ENCODE measurements at places on chromosomes 3 and 15. TPM values are rescaled to one million over a fixed set of nuclear protein-coding genes. Genes with fewer than 3 reads are reported as not detected.

Gene CCDC54
- total RNA-seq = not detected

Gene SHISA5
- 109 TPM for total RNA-seq

Gene TM6SF1
- total RNA-seq = not detected

Gene GRM2
- 4.1 TPM for total RNA-seq

Gene ZNF80
- total RNA-seq = 0.17 TPM

Gene SNX22
- total RNA-seq = 0.14 TPM

Gene LSG1
- total RNA-seq = 44.6 TPM

Gene COL6A5
- total RNA-seq = not detected

Gene ALDH1A3
- not detected for total RNA-seq

Gene CHDH
- 0.31 TPM for total RNA-seq

Gene ZWILCH
- total RNA-seq = 6.8 TPM

GRCh38 chr15:42491539-42492225 is 741 bp upstream of the ZNF106 start:
- no peak for DNase-seq

DNA sequence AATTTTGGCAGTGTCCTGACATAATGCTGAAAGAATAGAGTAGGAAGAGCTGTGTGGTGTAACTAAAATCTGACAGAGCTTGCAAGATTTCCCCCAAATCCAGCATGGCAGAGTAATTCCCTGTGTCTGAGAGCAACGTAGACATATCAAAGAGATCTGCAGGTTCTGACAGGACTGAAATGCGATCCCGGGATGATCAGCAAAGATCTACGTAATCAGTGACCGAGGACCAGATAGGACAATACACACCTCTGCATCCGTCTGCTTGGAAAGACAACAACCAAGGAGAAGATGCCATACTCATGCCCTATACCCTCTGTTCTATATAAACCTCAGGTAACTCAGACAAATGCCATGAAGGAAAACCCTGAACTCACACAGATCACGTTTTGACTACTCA is 26.6 kb upstream of the SYNPR start:
- DNase-seq = no peak

- DNase-seq = no peak
Measured at GRCh38 chr3:36542186-36542585, 161.9 kb downstream of the STAC start.

- no peak for DNase-seq
Measured at GRCh38 chr3:196938124-196938523, 4.2 kb downstream of the NCBP2 start.

DNA sequence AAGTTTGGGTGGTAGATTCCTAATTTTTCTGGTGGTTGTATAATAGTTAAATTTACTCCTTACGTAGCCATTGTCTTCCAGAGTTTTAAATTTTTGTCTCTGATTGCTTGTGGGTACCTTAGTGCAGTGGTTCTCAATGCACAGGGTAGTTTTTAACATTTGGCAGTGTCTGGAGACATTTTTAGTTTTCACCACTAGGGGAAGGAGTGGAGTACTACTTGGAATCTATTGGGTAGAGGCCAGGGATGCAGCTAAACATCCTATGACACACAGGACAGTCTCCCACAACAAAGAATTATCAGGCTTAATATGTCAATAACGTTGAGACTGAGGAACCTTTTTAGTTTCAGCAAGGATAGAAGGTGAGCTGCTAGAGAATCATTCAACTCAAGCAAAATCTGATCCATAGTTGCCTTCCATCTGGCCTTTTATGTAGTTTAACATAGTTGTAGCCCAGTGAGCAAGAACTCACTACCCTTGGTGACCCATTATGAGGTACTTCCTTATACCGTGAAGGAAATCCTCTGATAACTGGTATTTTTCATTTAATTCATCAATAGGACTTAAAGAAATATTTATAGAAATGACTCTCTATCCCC is 8.6 kb upstream of the STX19 start:
- DNase-seq = no peak

- no peak for DNase-seq
Measured at GRCh38 chr3:106560451-106560966, 691.7 kb upstream of the CBLB start.

DNA sequence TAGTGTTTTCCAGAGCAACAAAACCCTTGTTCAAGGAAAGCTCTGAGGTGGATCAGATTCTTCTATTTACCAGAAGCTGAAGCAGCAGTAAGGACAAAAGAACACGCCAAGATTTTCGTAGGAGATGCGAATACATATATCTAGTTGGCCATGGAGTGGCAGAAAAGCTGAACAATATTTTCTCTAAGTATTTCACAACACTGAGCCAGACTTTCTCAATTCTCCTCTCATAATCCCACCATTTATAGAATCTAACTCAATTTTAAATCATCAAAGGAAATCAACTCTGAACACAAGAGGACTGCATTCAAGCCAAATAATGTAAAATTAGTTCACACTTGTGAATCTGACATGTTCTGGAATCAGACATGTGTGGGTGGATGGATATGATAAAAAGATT is 775.0 kb downstream of the ROBO1 start:
- DNase-seq = no peak

DNA sequence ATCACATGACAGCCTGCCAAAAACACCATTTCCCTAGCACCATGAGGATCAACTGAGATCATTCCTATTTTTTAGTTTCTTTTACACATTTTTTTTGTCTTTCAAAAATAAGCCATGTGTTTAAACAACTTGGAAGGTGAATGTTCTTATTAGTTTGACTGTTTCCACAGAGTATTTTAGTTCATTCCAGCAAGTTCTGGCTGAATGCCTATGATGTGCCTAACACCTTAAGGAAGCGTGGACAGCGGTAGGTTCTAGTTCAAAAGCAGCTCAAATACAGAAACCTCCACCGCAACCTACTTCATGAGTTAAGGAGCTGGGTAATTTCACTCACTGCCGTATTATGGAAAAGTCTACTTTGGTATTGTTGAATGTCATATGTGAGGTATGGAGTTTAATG is 101.3 kb upstream of the ADAMTS9 start:
- DNase-seq = no peak

- no peak for DNase-seq
Measured at GRCh38 chr15:41949401-41950126, 22.8 kb downstream of the EHD4 start.

DNA sequence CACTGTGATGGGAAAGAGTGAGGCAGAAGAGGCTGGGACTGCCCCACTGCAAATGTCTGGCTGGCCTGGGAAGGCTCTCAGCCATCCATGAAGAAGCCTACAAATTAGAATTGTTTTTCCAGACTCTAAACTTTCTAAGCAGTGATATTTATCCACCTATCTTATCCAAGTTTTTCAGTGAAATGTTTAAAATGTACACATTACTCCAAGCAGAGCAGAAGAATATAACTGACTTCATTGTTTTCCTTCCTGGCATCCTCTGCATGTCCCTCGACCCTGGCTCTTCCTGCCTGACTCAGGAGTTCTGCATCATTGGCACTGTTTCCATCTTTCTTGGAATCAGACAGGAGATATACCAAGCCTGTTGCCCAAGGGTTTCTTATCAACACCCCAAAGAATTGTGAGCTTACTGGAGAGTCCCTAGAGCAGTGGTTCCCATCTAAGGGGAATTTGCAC is 401.5 kb upstream of the PROK2 start:
- DNase-seq = no peak

GRCh38 chr3:55480911-55481743 is 6.0 kb downstream of the WNT5A start:
- no peak for DNase-seq

All from CD4-positive, alpha-beta T cell (primary cell).